ENCODE measurements at places on chromosomes 3 and 15.
A peak's percentile ranks its signal among the peaks of the same experiment; 100 is the strongest.

GRCh38 chr3:9361691-9362388 lies 1.0 kb upstream of the THUMPD3 start:
- DNase-seq = no peak

- DNase-seq = no peak
These were observed 7.2 kb downstream of the KLF13 start for GRCh38 chr15:31333820-31334219.

GRCh38 chr3:105139881-105140560 lies 226.7 kb upstream of the ALCAM start:
- peak; percentile 97 for DNase-seq

GRCh38 chr15:26891448-26892181 lies 24.8 kb downstream of the GABRA5 start:
- peak; percentile 23 for DNase-seq

- no peak for DNase-seq
These were observed 29.4 kb downstream of the DLG1 start for GRCh38 chr3:197269024-197269423.

DNA sequence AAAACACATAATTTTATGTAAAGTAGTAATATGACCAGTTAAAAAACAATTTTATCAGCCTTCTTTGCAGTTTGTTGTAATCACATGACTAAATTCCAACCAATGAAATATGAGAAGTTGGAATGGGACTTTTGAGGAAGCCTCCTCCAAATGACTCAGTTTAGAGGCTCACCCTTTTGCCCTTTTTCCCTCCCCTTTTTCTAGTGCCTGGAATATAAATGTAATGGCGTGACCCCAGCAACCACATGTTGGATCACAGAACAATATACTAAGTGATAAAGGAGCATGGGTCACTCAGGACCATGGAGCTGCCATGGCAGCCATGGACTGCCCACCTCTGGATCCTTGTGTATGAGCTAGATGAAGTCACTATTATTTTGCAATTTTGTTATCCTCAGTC lies 48.8 kb upstream of the HEG1 start:
- DNase-seq = no peak

GRCh38 chr3:20027136-20027535 lies 13.1 kb upstream of the KAT2B start:
- no peak for DNase-seq

GRCh38 chr3:161925749-161926360 lies 429.2 kb downstream of the OTOL1 start:
- DNase-seq = peak; percentile 5

DNA sequence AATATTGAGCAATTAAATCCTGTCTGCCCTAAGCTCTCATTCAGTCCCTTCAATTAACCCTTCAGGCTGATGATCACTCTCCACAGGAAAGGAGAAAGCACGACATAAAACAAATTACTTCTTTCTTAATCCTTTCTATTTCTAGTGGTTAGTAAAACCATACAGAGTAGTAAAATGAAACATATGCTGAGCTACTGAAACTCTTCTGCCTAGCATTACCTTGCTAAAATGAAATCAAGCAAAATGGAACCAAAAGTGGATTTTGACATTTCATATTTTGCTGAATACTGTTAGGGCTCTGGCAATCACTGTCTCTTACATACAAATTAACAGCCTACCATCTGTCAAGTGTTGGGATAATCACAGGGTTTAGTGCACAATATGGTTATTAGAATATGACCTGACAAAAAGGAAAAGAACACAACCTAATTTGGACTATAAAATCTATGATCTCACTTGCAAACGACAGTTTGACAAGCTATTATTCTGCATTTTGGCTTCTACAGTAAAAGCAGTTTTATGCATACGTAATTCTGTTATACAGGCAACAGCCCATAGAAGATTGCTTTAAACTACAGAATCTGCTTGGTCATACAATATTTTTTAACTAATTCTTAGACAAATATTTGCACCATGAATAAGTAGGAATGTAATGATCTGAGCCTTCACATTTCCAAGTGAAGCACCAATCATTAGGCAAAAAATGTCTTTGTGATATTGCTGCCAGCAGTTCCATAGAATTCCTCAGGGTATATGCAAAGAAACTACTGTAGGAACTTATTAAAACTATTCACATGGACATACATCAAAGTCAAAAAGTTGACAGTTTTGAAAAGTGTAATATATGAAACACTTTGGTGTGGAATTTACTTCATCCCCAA lies 105.0 kb downstream of the FHIT start:
- no peak for DNase-seq

DNA sequence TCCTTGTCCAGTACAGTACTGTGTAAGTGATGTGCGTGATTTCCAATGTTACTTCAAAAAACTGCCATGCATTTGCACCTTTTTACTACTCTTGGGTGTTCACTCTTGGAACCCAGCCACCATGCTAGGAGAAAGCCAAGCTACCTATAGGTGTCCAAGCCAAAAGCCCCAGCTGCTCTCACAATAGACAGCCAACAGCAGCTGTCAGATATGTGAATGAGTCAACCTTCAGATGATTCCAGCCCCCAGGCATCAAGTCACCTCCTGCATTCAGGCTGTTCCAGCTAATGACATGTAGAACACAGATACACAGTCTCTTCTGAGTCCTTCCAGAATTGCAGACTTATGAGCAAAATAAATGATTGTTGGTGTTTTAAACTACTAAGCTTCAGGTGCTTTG lies 417.7 kb upstream of the TGFBR2 start:
- DNase-seq = no peak

DNA sequence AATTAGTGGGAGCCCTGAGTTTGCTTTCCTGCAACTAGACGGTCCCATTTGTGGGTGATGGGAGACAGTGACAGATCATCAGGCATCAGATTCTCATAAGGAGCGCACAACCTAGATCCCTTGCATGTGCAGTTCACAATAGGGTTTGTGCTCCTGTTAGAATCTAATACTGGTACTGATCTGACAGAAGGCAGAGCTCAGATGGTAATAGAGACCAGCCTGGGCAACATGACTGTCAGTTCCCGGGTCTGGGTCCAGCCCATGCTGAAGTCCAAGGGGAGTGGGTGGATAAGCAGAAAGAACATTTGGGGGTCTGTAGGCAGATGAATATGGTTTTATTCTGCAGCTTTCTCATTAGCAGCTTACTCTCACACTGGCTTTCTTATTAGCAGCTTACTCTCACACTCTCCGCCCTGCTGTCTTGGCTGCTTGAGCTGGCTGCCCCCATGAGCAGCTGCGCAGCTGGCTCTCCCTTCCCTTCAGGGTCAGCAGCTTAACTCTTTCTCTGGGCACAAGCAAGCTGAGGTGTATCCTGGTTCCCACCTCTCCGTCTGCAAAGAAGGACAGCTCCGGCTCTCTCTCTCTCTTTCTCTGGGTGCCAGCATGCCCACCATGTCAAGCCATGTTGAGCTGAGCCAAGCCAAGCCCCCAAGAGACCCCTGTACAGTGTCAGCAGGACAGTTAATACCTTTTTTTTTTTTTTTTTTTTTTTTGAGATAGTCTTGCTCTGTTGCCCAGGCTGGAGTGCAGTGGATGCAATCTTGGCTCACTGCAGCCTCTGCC lies 46.5 kb downstream of the KLHDC8B start:
- DNase-seq = no peak
